ENCODE measurements at places on chromosomes 1 and 21. TPM values are rescaled to one million over a fixed set of nuclear protein-coding genes. Genes with fewer than 3 reads are reported as not detected.

- DNase-seq, result no peak
Measured at GRCh38 chr21:41885341-41886024, 6.3 kb upstream of the PRDM15 start.

- DNase-seq, result no peak
Measured at GRCh38 chr1:165365341-165365740, 8.8 kb upstream of the LMX1A start.

GRCh38 chr1:178954325-178954690 is 71.4 kb upstream of the FAM20B start:
- DNase-seq, result no peak

DNA sequence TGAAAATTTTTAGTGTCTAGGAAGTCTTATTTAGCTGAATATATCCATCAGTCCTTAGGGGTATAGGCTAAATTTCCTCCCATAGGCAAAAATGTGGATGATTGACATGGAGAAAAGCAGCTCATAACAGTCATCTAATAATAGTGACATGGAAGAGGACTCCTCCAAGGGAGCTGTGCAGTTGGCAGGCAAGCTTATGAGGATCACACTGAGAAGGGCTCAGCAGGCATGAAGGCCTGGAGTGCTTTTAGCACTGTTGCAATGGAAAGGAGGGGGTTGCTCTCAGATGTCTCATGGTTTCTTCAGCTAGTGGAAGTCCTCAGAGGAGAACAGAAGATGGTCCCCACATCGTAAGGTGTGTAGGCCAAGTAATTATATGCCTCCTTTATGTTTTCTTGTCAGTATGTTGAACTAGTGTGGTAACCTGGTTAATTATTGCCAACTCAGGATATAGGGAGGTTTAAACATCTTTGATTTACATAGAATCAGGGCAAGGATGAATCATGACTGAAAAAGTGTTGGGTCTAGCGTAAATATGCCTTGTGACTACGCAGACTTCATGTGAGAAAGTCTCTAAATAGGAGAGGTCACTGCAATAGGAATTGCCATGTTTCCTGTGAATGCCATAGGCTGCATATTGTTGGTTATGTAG is 18.9 kb downstream of the VN1R5 start:
- DNase-seq, result no peak

DNA sequence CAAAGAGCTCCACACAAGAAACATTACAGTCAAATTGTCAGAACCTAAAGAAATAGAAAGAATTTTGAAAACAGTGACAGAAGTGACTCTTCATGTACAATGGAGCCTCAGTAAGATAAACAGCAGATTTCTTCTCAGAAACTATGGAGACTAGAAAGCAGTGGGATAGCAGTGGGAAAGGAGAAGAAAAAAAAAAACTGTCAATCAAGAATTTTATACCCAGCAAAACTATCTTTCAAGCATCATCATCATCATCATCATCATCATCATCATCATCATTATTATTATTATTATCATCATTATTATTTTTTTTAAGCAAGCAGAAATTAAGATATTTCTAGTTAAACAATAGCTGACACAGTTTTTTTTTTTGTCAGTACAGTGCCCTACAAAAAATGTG is 24.2 kb downstream of the CEP170 start:
- DNase-seq, result peak; percentile 28

DNA sequence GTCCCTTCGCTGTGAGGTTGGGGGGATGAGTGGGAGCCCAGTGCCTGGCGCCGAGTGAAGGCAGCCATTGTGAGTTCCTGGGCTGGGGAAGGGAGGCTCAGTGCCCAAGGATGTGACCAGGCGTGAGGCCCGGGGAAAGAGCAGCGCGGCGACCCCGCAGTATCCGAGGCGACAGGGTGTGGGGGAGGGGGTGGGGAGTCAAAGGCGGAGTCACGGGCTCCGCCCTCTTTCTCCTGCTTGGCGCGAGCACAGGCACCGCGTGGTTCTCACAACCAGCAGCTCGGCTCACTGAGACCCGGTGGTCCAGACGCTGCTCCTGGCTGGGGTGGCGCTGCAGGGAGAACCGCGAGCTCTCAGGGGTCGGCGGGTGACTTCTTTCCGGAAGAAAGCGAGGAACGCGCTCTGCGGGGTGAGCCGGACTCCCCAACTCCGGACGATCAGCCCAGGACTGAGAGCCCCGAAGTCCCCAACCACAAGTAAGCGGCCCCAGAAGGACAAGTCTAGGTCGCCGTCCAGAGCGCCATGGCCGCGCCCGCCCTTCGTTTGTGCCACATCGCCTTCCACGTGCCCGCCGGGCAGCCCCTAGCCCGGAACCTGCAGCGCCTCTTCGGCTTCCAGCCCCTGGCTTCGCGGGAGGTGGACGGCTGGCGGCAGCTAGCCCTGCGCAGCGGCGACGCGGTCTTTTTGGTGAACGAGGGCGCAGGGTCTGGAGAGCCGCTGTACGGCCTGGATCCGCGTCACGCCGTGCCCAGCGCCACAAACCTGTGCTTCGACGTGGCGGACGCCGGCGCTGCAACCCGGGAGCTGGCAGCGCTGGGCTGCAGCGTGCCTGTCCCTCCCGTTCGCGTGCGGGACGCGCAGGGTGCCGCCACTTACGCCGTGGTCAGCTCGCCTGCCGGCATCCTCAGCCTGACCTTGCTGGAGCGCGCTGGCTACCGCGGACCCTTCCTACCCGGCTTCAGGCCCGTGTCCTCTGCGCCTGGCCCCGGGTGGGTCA is at the start of gene HPDL:
Gene HPDL, plus strand, starts transcription at position 269 of the 997 bp plus-strand sequence. Its CDS starts 254 bp downstream, at position 523.
- DNase-seq, result peak; percentile 67

DNA sequence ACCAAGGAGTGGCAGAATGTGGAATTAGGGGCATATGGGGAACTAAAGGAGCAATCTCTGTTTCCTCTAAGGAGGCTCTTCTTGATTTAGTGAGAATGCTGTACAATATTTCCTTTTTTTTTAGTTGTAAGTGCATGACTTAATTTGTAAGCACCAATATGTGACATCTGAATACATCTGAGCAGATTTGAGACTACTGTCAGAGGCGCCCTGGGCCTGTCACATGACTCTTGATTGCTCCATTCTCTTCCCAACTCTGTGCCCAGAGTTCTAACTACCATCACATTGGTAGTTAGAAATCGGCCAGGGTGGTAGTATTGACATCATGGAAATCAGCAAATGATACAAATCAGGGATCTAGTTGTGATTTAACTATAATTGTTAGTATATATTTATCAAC is 110.1 kb upstream of the LMO4 start:
- DNase-seq, result no peak

- DNase-seq, result no peak
Measured at GRCh38 chr1:36322786-36323635, 434 bp downstream of the EVA1B start.

- DNase-seq, result peak; percentile 70
Measured at GRCh38 chr1:100292711-100293110, 26.7 kb downstream of the RTCA start.

DNA sequence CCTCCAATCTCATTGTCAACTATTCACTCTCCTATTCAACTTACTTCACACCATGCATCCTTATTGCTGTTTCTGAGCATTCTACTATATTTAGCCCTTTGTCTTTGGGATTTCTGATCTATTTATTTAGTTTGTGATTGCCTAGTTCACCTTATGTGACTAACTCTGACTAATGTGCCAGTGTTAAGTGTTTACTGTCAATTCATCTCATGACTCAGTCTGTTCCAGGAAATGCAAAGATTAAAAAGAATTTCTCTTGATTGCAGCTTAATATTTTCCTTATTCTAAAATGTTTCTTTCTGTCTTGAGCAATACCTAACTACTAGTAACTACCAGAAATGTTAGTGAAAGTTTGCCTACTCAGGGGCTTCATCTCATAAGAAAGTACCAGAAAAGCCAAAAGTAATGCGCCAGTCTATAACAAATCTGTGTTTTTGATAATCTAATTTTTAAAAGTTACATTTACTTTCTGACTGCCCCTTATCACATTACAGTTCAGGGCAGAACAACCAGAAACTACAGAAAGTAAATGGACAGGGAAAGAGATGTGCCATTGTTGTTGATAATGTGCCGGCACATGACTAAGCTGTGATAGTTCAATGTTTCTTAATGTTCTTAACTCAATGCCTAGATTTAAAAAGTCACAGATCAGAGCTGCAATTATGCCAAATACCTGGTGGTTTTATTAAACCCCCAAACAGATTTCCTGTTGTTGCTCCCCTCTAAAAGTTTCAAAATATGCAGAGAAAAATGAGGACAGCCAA is 556.5 kb downstream of the PTBP2 start:
- DNase-seq, result no peak

- DNase-seq, result peak; percentile 93
Measured at GRCh38 chr1:172826096-172826741, 167.3 kb downstream of the FASLG start.

LORICRIN gene
- total RNA-seq, result not detected

C2CD4D gene
- total RNA-seq, result not detected

RNU1-2 gene
- total RNA-seq, result under 0.01 TPM

GLIS1 gene
- 0.95 TPM for total RNA-seq

CCDC27 gene
- total RNA-seq, result 0.09 TPM

POMGNT1 gene
- total RNA-seq, result 105 TPM

TSPAN1 gene
- total RNA-seq, result not detected

PIGR gene
- not detected for total RNA-seq

TRABD2B gene
- 0.60 TPM for total RNA-seq
